ENCODE measurements at places on chromosomes 7 and 10.

DNA sequence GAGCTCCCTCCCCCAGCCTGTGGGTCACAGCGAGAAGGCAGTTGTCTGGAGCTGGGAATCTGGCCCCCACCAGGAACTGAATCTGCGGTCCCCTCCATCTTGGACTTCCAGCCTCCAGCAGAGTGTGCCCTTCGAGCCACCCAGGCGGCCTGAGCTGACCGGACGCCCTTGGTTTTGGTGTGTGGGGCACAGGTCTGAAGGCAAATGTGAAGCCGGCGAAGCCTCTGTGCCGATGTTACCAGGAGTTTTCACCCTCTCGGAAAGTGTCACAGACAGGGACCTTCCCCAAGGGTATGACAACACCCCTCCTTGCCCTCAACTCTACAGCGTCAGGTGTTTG, 109.1 kb downstream of the DNAJB6 start:
- no peak for DNase-seq

- no peak for DNase-seq
Measured at GRCh38 chr7:40909346-40909980, 774.7 kb downstream of the SUGCT start.

DNA sequence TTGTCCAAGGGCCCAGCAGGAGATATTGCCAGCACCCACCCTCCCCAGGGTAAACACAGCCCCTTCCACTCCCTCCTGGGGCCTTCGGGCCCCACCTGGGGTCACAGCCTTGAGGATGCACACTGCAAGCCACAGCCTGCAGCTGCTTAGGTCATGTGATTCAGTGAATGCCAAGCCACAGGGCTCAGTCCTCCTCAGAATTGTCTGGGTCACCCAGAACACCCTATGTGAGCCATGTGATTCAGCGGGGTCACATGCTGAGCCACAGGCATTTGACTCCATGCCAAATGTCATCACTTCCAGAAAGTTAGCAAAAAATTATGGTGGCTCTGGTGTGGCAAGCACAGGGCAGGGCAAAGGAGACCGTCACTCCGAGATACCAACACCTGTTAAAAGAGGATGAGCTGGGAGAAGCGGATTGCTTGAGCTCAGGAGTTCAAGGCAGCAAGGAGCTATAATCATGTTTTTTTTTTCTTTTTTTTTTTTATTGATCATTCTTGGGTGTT, 17.2 kb upstream of the PSAP start:
- no peak for DNase-seq

- DNase-seq, result no peak
Measured at GRCh38 chr10:61781969-61782403, 119.3 kb downstream of the CABCOCO1 start.

- DNase-seq, result no peak
Measured at GRCh38 chr7:131449373-131449902, 107.0 kb downstream of the PODXL start.

- no peak for DNase-seq
Measured at GRCh38 chr7:44331682-44332081, 6.3 kb upstream of the CAMK2B start.

- DNase-seq, result peak; percentile 12
Measured at GRCh38 chr7:11539853-11540252, 292.1 kb downstream of the THSD7A start.

GRCh38 chr7:48139459-48139858, 31.8 kb upstream of the ABCA13 start:
- DNase-seq, result no peak

- DNase-seq, result no peak
Measured at GRCh38 chr7:143210541-143210940, 11.3 kb upstream of the TAS2R40 start.

DNA sequence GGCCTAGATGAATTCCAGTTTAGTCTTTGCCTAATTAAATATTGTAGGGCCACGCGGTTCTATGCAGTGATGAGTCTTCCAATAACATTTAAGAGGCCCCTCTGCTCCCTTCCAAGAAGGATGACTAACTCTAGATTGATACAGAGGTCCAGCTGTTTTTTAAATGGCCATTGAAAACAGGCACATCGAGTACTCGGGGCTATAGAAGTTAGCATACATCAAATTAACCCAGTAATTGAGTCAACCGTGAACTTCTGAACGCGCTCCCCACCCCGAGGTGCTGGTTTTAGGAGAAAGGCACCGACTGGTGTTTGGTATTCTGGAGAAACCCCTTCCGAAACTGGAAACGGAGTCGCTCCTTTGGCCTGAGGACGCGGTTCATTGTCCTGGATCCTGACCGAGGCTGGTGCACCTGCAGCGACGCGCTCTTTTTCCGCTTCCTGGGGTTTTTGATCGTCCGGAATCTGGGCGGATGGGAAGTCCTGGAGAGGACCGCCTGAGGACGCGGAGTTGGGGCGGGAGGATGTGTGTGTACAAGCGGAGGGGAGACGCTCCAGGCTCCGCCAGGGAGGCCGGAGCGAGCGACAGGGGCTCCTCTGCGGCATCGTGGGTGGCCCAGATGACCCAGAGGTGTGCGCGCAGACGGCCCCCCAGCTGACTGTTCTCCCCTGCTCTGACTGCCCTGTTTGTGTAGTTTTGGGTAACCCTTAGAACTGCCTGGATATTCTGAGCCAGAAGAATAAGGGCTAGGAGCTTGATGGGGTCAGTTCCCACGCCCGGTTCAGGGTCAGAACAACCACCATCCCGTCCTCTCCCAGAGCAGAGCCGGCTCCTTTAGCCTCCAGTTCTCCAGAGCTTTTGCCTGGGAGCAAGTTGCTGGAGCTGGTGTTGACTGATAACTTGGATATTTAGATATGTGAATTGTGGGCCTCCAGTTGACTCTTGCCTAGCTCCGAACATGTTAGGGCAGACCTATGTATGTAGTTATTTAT, 711 bp downstream of the FAM221A start:
- peak; percentile 84 for DNase-seq

DNA sequence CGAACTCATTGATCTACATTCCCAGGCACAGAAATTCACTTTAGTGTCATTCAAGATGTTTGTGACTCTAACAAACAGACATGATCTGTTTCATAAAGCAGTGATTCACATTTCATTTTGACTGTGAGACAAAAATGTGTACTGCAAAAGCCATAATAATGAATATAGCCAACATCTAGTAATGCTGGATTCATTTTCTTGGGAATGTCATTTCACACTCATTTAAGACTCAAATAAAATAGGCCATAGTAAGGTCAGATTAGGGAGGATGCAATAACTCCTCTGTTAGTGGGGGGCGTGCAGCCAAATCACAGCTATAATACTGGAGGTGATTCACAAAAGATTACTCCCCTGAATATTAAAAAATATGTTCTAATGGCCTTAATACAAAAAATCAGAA, 566.6 kb upstream of the ZWINT start:
- DNase-seq, result no peak

GRCh38 chr10:11194859-11195586, 177.4 kb downstream of the CELF2 start:
- peak; percentile 68 for DNase-seq

- DNase-seq, result no peak
Measured at GRCh38 chr7:117669818-117670217, 190.0 kb downstream of the CFTR start.

DNA sequence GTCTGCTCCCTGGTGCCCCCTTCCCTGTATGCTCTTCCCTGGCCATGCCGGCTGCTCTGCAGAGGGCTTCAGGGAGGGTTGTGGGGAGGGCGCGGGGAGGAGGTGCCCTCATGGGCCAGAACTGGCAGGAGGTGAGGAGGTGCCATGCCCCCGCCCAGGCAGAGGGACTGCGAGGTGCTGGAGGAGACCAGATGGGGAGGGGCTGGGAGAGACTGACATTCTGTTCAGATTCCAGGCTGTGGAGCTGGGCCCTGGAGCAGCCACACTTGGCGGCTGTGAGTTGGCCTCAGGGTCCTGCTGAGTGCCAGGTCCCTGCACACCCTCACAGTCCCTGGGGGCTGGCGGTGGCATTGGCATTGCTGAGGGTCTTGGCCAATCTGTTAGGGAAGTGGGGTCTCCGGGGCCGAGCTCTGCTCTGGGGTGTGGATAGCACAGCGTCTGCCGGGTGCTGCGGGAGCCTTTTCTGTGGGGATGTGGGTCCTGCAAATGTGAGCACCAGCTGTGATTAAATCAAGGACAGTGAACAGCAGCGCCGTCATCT, 25.4 kb downstream of the INPP5A start:
- no peak for DNase-seq

DNA sequence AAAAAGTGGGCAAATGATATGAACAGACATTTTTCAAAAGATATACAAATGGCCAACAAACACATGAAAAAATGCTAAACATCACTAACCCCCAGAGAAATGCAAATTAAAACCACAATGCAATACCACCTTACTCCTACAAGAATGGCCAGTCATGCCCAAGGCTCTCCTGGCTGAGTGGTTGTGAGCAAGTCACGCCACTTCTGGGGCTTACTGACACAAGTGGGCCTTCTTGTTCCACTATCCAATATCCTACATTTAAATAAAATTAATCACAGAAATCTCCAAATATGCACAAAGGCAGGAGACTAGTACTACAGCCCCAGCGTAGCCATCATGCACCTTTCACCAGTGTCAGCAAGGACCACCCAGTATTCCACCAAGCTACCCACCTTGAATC, 181.9 kb downstream of the TNS3 start:
- DNase-seq, result no peak

GRCh38 chr7:38838725-38839385, 70.1 kb downstream of the VPS41 start:
- no peak for DNase-seq

DNA sequence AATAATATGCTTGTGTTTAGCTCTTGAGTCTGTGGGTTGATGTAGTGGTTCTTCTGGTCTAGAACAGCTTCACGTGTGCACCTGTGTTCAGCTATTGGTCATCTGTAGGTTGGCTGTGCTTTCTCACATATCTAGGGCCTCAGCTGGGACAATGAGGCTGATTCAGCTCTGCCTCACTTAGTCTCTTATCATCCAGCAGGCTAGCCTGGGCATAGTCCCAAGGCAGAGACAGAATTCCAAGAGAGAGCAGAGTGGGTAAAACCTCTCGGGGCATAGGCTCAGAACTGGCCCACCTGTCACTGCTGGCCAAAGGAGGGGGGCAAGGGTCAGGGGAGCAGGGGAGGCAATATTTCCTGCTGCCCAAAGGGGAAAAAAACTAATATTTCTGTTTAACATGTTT, 32.0 kb upstream of the MXI1 start:
- no peak for DNase-seq

GRCh38 chr7:120951826-120952225, 1.2 kb downstream of the ING3 start:
- no peak for DNase-seq

DNA sequence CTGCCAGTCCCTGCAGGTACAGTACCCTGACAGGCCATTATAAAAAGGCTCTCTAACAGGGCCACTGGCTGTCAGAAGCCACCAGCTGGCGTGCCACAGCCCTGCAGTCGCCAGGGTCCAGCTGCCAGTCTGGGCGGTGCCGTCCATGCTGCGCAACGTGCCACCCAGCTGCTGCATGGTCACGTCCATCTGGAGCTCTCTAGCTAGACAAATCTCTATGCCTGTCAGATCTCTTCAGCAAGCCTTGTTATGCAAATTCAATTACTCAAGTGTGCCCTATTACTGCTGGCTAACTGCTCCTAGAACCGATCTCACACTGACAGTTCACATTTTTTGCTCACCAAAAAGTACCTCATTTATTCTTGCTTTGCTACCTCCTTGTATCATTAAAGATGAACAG, 75.9 kb downstream of the HIBADH start:
- no peak for DNase-seq

- no peak for DNase-seq
Measured at GRCh38 chr10:114688786-114689185, 30.7 kb upstream of the ABLIM1 start.

- DNase-seq, result no peak
Measured at GRCh38 chr10:82880776-82881290, 1005.8 kb downstream of the NRG3 start.

DNA sequence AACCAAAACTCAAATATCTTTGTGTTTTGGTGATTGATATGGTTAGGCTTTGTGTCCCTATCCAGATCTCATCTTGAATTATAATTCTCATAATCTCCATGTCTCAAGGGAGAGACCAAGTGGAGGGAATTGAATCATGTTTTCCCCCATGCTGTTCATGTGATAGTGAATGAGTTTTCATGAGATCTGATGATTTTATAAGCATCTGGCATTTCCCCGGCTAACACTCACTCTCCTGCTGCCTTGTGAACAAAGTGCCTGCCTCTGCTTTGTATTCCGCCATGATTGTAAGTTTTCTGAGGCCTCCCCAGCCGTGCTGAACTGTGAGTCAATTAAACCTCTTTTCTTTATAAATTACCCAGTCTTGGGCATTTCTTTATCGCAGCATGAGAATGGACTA, 419.5 kb downstream of the SH2D4B start:
- DNase-seq, result no peak

Data from Kasumi-1 (cell line).